ENCODE measurements at places on chromosomes 12 and 14.

GRCh38 chr14:58667900-58668299 is 30.1 kb downstream of the DACT1 start:
- no peak for DNase-seq

DNA sequence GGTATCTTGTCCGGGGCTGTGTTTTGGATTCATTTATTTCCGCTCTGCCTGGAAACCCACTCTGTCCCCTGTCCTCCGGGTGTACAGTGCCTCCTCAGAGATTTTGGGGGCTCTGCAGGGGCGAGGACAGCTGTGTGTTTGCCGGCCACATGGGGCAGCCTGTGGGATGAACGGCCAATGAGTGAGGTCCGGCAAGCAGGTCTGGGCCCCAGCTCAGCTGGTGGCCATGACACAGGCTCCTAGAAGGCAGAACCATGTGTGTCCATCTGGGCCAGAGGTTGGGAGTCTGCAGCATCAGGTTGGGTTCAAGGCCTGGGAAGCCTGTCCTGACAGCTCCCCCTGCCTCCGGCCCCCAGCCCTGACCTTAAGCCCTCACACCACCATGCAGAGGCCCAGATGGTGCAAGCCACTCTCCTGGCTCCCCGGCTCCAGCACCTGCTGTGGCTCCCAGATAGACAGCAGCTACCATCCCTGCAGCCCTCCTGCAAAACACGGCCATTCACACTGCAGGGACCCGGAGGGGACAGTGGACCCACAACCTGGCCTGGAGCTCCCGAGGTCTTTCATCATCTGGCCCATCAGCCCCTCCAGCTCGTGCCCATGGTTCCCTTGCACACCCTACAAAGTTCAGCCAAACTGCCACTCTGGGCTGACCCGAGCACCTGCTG is 220.1 kb upstream of the C14orf180 start:
- DNase-seq: no peak

- no peak for DNase-seq
These were observed 108.1 kb downstream of the DIP2B start for GRCh38 chr12:50612882-50613281.

DNA sequence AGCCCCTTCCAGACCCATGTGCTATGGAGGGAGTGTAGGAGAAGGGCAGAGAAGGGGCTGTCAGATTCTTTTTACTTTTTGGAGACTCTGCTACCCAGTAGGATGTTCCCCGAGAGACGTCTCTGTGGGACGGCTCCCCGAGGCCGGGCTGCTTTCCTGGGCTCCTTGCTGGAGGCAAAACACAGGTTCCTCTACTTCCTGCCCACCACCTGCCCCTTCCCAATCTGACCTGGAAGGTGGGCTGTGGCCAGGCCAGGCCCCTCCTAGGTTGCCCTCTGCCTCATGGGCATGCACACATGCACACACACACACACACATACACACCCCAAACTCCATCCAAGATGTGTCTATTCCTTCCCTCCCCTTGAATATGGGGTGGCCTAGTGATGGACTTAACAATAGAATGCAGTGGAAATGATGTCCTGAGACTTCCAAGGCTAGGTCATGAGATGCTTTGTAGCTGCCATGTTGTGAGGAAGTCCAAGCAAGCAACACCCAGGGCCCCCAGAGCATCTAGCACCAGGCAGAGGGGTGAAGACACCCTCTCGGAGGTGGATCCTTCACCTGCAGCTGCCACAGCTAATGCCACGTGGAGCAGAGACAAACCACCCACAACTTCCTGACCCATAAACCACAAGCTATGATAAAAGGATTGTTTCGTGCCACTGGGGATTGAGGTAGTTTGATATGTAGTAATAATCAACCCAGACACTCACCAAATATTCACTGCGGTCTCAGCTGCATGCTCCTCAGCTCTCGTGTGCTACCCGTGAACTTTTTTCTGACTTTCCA is 1.6 kb upstream of the ASB2 start:
- no peak for DNase-seq

DNA sequence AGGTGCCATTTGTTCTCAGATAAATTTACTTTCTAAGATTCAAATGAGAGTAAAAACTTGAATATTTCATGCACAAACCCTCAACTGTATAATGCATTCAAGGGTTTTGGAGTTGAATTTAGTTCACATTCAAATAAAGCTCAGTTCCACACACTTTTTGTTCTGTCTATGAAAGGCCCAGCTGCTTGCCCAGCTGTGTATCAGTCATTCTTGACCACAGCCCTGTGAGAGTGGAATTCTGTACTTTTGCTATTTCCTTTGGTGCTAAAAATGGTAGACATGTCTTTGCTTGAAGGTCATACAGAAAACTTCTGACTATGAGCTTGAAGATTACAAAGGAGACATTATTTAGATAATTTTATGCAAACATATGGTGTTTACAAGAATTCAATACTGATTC is 110.4 kb downstream of the KCNC2 start:
- DNase-seq: no peak

DNA sequence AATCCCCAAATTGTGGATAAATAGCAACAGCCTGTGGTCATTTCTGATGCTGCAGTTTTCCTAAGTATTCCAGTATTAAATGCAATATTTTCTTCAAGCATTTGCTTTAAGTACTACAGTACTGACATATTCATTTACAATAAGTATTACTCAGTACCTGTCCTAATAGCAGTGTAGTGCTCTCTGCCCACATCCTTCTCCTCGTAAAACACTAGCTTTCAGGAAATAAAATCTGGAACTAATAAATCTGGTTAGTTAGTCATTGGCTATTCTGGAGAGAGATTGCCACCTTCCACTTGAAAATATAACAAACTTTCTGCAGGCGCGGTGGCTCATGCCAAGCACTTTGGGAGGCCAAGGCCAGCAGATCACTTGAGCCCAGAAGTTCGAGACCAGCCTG is 441.5 kb downstream of the PRKD1 start:
- no peak for DNase-seq

DNA sequence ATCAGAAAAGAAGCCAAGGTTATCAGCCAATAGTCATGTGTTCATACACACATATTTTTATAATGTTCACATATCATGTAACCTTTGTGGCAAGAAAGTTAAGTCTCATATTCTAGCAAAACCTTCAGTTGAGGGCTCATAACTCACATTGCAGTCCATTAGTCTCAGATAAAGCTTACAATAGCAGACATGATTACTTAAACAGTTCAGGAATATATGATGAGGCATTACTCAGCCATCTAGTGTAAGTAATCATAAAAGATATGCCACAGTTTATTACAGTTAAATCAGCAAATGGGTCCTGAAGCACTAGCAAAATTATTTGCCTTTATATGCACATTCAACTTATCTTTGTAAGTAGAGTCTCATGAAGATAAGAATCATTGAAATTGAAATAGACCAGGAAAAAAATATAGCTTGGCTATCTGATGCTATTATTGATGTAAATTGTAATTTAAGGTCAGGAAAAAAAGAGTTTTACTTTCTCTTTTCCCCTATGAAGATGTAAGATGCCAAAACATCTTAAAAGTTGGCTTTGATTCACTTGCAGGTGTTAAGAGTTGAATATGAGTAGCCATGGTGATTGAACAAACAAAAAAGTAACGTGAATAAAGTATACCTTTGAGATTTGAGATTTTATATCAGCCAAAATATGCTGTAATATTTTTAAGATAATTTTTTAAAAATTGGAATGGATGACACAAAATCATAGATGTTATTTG is 537.0 kb downstream of the SLC6A15 start:
- no peak for DNase-seq

GRCh38 chr12:75850721-75851462 is 180.7 kb downstream of the PHLDA1 start:
- no peak for DNase-seq

DNA sequence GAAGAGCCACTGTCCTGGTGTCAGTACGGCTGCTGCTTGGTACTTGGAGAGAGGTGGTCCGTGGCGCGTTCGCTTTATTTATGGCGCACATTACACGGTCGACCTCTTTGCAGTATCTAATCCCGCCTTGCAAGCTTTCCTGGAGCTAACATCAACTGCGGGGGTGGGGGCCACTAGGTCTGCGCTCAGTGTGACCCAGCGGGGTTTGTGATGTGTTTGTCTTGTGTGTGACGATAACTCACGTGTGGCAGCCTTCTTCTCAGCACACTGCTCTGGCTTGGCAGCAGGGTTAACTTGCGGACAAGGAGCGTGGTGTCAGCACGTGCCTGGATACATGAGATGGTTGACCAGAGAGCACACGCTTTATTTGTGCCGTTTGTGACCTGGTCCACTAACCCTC is 122.2 kb upstream of the RTL1 start:
- DNase-seq: no peak

- DNase-seq: no peak
These were observed 286.0 kb downstream of the TMEM132D start for GRCh38 chr12:129617849-129618248.

DNA sequence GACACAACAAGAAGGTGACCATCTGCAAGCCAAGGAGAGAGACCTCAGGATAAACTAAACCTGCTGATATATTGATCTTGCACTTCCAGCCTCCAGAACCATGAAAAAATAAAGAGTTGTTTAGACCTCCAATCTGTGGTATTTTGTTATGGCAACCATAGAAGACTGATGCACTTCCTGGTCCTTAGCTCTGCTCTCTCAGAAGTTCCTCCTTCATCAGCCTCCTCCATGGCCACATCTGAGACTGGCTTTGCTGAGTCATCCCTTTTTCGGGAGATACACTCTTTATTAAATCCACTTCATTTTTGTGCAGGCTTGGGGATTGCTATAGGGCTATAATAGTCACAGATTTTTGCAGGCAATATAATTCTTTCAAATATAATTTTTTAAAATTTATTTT is 89.6 kb upstream of the ATF7IP start:
- no peak for DNase-seq

GRCh38 chr12:89983622-89984021 is 275.0 kb upstream of the ATP2B1 start:
- no peak for DNase-seq

GRCh38 chr12:94495445-94496115 is 35.9 kb upstream of the CEP83 start:
- DNase-seq: no peak

DNA sequence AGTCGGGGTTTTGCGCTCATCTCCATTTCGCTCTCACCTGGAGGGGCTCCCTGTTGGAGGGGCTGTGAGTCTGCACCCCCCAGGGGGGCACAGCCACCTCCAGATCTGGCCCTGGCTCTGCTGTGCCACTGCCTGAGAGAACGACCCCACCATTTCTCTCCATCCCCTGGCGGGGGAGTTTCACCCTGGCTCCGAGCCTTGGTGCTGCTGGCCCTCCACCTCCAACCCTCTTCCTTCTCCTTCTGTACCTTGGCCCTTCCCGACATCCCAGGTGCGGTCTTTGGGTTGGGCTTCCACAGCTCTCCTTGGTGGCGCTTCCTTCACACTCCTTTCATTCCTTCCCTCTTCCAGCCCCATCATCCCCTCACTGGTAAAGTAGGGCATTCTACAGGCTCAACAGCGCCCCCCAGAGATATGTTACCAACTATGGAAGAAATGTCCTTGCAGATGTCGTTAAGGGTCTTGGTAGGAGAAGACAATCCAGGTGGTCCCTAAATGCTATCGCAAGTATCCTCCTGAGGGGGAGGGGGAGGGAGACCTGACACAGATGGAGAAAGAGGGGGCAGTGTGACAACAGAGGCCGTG is 16.3 kb downstream of the SERPINA1 start:
- peak; percentile 47 for DNase-seq

DNA sequence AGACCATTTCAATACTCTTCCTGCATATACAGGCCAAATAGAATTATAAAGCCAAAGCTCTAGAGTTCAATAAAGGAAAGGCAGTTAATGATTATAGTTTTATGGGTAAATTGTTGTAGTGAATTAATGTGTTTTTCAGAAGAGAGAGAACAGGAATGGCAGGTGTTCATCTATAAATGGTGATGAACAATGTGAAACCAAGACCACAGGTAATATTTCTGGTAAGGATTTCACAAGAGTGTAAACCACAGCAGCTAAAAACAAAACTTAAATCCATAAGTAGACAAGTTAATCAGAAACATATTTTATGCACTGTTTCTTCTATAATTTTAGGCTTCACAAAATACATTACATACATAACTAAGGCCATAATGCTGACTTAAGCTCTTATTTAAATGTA is 204.4 kb downstream of the SYT1 start:
- DNase-seq: no peak

- no peak for DNase-seq
These were observed 43.6 kb downstream of the LGMN start for GRCh38 chr14:92704821-92705220.

DNA sequence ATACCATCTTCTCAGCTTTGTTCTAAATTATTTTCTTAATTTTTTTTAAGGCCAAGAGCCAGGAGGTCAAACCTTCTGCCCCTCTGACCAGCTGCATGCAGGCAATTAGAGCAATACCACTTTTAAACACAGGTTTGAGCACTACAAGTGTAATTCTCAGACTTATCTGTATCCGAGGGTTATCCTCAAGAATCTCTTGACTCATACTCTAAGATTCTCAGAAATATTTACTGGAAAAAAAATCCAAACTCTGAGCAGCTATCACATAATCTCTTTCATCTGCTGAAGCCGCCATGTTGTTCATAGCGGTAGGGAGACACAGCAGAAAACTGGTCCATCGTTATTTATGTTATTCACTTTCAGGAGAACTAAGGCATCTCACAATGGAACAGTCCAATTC is 27.4 kb upstream of the PTHLH start:
- no peak for DNase-seq

GRCh38 chr14:46989566-46989965 is 338.0 kb upstream of the RPL10L start:
- no peak for DNase-seq

DNA sequence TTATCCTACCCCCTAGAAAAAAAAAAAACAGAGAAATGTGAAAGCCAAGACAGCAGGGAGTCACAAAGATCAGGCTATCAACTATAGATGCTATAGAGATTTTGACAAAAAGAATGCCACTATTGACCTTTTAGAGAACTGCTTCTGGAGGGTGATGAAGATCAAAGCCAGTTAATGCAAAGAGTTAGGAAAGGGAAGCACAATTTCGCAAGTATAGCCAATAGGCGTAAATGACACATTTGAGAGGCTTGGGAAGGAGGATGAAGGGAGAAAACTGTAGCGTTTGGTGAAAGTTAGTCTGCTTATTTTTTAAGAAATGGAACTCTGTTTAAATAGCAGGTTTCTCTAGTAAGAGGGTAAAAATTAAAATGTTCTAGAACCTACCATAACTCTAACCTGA is 190.7 kb downstream of the DUSP6 start:
- DNase-seq: no peak

- no peak for DNase-seq
These were observed 19.9 kb downstream of the TTC7B start for GRCh38 chr14:90796329-90796728.

- DNase-seq: no peak
These were observed 368.8 kb downstream of the SYT1 start for GRCh38 chr12:79233341-79233781.

GRCh38 chr12:123533672-123534643 is at the start of gene RILPL1:
RILPL1 (minus strand) TSS chr12:123533719; CDS start chr12:123533482, 237 bp downstream.
- DNase-seq: peak; percentile 85

DNA sequence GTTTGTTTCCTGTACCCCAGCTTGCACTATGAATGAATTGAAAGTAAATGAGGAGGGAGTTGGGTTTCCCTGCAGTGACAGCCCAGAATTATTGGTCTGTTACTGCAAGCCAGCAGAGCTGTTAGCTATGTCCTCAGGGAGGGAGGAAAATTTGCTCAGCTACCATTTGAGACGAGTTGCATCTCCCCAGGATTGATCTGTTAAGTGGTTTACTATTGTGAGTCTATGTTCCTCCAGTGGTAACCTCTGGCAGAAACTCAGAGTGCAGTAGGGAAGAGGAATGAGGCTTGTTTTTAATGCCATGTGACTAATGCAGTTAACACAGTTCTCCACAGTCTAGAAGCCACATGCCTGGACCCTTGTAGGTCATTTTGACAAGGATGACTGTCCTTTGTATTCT is 173.9 kb downstream of the SLC15A4 start:
- no peak for DNase-seq
